ENCODE measurements at places on chromosomes 7 and 10.

DNA sequence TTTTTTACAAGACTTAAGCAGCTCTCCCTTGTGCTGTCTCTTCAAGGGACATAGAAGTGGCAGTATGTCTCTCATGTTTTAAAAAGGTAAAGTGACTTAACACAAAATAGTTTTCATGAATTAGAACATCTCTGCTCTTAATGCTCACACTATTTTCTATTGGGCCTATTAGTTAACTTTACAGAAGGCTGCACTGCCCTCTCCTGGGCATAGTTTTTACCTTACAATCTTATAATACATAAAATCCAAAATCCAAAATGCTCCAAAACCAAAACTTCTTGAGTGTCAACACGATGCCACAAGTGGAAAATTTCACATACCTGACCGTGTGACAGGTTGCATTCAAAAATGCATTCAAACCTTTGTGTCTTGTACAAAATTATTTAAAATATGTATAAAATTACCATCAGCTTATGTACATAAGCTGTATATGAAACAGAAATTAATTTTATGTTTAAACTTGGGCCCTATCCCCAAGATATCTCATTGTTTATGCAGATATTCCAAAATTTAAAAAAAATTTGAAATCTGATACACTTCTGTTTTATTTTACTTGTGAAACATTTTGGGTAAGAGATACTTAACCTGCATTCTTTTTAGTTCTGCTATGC, 25.8 kb downstream of the TES start:
- peak; percentile 49 for ATAC-seq

- peak; percentile 19 for ATAC-seq
Observed at GRCh38 chr7:139683137-139683921, 94.5 kb downstream of the HIPK2 start.

GRCh38 chr10:109126541-109126940, 796.8 kb downstream of the XPNPEP1 start:
- ATAC-seq, result no peak

DNA sequence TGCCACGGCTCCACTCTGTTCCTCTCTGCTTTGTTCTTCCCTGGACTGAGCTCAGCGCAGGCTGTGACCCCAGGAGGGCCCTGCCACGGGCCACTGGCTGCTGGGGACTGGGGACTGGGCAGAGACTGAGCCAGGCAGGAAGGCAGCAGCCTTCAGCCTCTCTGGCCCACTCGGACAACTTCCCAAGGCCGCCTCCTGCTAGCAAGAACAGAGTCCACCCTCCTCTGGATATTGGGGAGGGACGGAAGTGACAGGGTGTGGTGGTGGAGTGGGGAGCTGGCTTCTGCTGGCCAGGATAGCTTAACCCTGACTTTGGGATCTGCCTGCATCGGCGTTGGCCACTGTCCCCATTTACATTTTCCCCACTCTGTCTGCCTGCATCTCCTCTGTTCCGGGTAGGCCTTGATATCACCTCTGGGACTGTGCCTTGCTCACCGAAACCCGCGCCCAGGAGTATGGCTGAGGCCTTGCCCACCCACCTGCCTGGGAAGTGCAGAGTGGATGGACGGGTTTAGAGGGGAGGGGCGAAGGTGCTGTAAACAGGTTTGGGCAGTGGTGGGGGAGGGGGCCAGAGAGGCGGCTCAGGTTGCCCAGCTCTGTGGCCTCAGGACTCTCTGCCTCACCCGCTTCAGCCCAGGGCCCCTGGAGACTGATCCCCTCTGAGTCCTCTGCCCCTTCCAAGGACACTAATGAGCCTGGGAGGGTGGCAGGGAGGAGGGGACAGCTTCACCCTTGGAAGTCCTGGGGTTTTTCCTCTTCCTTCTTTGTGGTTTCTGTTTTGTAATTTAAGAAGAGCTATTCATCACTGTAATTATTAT, 1.2 kb downstream of the CLDN4 start:
- ATAC-seq, result no peak

GRCh38 chr7:50687575-50688225, 95.0 kb downstream of the GRB10 start:
- ATAC-seq, result no peak

DNA sequence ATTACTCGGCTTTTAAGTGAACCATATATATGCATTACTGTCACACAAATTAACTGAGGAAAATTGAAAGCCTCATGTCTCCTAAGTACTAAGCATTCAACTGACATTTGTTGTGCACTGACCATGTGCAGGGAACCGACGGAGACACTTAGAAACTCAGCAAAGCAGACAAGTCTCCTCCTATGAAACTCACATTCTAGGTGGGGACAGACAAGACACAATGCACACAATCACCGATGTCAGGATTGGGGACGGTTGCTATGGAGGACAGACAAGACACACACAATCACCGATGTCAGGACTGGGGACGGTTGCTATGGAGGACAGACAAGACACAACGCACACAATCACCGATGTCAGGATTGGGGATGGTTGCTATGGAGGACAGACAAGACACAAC, 134.0 kb downstream of the PTPRN2 start:
- no peak for ATAC-seq

GRCh38 chr10:16968416-16969041, 151.3 kb upstream of the RSU1 start:
- no peak for ATAC-seq

DNA sequence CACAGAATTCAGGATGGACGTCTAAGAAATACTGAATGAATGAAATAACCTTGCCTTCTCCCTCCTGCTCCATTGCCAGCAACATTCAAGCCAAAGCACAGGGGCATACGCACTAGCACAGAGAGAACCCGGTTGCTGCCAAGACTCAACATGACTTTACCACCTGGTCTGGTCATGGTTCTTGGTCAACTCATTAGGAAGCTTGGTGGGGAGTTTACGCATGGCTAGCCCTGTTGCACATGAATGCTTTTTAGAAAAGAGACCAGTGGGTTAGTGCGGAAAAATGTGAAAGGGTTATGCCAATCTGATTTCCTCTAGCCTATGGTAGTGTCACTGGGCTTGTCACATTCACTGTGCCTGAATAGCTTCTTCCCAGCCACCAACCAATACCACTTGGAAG, 187.6 kb upstream of the NEBL start:
- no peak for ATAC-seq

- ATAC-seq, result no peak
Observed at GRCh38 chr7:42080841-42081586, 156.0 kb downstream of the GLI3 start.

DNA sequence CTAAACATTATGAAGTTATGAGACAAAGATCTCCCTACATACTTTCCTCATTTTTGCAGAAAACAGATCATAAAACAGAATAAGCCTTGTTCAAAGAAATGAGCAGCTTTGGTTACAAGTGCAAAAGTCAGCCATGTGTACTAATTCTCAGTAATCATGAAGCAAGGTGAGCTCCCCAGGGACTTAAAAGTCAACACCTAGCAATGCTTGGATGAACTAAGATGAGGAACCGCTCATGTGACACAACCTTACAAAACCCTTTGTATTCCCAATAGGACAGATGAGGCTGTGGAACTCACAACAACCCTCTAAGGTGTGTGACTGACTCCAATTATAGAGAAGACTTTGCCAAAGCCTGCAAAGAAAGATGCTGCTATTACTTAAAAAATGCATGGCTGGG, 154.5 kb downstream of the SLC25A13 start:
- ATAC-seq, result no peak

- ATAC-seq, result no peak
Observed at GRCh38 chr7:81725003-81725811, 44.6 kb downstream of the HGF start.

GRCh38 chr7:35694161-35694783, 663 bp downstream of the HERPUD2 start:
- ATAC-seq, result peak; percentile 15

DNA sequence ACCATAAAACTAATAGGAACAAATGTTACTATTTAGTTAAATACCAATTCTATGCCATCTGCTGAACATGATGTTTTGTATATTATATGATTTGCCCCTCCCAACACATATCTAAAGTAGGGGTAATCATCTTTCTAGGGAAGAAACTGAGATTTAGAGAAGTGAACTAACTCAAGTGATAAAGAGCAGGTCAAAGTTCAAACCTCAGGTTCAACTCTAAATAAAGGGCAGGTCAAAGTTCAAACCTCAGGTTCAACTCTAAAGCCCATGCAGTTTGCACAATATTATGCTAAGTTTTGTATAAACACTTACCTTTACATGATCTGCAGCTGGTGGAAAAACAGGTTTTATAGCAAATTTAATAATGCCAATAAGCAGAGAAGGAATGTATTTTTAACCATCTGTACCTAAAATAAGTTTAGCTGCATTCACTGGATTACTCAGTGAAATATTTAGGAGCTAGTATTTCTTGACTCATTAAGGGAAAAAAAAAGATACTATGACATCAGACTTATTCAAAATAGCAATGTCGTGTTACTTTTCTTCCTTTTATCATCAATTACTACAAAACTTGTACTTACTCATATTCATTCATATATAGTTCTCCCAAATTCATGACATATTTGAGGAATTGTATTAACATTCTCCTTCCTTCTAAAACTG, 1194.3 kb upstream of the CELF2 start:
- no peak for ATAC-seq

DNA sequence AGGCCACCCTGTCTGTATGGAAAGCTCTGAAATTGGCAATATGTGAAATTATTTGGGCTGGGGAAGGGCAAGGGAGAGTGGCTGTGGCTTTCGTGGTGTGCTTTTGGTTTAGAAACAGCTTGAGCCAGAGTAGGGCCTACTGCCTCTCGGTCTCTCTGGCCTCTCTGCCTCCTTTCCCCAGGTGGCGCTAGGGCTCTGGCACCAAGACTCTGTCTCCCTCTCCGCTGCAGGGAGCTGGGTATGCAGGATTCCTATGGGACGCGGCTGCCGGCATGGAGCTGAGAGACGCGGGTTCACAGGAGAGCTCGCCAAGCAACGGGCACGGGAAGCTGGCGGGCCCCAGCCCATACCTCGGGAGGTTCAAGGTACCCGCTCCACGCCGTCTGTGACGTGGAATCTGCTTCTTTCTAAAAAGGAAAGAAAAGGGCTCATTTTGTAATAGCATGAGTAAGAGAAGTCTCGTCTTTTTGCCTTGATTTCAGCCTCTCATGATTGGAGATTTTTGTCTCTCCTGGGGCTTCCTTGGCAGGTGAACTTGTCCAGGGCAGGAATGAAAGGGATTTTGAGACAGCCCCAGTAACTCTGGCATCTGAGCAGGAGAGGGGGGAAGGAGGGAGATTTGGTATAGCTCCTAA, 105.1 kb upstream of the ANLN start:
- no peak for ATAC-seq

GRCh38 chr7:143221286-143221685, 551 bp upstream of the TAS2R40 start:
- ATAC-seq, result no peak

DNA sequence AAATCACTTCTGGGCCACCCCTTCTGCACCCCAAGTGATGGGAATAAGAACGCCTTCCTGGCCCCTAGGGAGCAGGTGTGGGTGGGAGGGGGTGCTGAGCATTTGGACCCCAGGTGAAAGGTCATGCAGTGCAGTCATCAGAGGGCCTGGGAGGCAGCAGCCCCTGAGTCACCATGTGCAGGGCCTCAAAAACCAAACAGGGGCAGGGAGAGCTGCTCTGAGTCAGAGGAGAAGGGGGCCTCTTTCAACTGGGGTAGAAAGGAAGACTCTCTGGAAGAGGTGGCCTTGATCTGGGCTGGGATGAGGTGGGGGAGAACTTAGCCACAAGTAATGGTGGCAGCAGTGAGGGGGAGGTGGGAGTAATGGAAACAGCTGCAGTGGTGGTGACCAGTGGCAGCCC, 164.3 kb downstream of the BUB3 start:
- peak; percentile 84 for ATAC-seq

- ATAC-seq, result peak; percentile 81
Observed at GRCh38 chr10:100043344-100043743, 33.6 kb upstream of the DNMBP start.

GRCh38 chr7:122965306-122965705, 30.2 kb downstream of the TAS2R16 start:
- no peak for ATAC-seq

GRCh38 chr10:67222934-67223333, 297.1 kb downstream of the LRRTM3 start:
- no peak for ATAC-seq

DNA sequence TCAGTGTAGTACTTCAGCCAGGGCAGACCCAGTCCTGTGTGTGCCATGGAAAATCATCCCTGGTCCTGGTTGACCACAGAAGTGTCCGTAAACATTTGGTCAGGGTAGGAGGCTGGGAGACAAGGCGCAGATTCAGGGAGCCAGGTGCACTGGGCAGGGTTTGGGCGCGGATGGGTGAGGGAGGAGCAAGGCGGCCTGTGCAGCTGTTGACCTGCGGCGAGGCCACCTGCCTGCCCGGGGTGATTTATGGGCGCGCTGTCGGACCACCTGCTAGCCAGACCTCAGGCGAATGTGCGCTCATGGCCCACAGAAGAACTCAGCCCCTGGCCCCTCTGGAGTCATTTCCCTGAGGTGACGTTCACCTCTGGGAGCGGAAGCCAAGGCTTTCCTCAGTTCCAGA, 6.6 kb downstream of the SFRP5 start:
- ATAC-seq, result no peak

GRCh38 chr10:43078986-43079273, 2.1 kb downstream of the RET start:
- no peak for ATAC-seq

DNA sequence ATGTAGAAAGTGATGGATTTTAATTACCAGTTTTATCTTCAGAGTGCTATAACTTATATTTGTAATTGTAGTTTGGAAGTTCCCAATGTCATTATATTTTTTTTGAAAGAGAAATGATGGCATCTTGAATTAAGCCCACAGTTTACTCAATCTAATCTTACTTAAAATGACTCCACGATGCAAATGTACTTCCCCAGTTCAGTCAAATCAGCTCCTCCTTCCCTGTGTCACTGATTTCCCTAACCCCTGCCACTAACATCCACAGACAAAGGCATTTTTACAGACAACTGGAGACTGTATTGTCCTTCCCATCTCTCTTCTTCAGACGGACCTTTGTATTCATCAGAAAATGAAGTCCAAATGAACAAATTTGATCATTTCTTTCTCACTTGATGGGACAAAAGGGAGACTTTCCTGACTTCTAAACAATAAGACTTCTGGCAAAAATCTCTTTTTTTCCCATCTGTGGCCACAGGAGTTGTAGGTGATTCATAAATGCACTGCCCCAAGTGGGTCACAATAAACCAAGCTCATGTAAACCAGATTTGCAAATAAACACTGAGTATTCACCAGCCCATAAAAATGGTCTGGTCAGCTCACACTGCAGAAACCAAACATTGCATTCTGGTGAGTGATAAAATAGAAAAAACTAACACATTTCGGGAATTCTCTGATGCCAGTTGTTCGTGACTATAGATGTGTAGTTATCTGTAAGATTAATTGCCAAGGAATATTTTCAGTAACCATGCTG, 162.9 kb downstream of the FANK1 start:
- no peak for ATAC-seq

GRCh38 chr7:3892157-3892556, 591.1 kb downstream of the SDK1 start:
- no peak for ATAC-seq

GRCh38 chr10:44982496-44982895, 3.9 kb upstream of the DEPP1 start:
- ATAC-seq, result no peak

GRCh38 chr7:41470081-41470480, 232.8 kb downstream of the INHBA start:
- ATAC-seq, result no peak
